ENCODE measurements at places on chromosomes 1 and 21.

- no peak for DNase-seq
Measured at GRCh38 chr1:209768354-209768774, 12.5 kb downstream of the TRAF3IP3 start.

DNA sequence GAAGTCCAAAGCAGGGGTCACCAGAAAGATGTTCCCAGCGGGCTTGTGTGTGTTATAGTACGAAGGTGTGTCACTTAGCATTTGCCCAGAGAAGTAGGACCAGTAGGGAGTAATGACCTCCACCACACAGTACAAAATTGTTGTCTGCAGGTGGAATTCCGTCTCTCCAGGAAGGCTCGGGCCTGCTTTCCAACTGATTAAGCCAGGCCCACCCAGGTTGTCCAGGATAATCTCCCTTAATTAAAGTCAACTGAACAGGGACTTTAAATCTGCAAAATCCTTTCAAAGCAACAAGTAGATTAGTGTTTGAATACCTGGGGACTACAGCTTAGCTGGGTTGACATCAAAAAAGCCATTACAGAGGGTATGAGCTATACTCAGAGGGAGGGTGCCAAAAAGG is 131.3 kb downstream of the BACH1 start:
- DNase-seq: no peak

GRCh38 chr1:167717351-167717750 is 4.4 kb upstream of the MPZL1 start:
- no peak for DNase-seq

- no peak for DNase-seq
Measured at GRCh38 chr1:31318146-31318545, 21.3 kb downstream of the ZCCHC17 start.

DNA sequence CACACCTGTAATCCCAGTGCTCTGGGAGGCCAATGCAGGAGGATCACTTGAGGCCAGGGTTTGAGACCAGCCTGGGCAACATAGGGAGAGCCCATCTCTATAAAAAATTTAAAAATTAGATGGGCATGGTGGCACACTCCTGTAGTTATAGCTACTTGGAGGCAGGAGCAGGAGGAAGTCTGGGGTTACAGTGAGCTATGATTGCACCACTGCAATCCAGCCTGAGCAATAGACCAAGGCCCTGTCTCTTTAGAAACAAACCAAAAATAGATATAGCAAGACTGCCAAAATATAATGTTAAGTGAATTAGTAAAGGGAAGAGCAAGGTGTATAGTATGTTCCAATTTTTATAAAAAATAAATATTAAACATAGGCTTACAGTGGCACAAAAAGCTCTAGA is 28.8 kb downstream of the PLEKHO1 start:
- no peak for DNase-seq

GRCh38 chr1:43358121-43358745 is 548 bp upstream of the CDC20 start:
- peak; percentile 70 for DNase-seq

GRCh38 chr1:234893725-234894630 is 234.7 kb downstream of the TOMM20 start:
- no peak for DNase-seq

DNA sequence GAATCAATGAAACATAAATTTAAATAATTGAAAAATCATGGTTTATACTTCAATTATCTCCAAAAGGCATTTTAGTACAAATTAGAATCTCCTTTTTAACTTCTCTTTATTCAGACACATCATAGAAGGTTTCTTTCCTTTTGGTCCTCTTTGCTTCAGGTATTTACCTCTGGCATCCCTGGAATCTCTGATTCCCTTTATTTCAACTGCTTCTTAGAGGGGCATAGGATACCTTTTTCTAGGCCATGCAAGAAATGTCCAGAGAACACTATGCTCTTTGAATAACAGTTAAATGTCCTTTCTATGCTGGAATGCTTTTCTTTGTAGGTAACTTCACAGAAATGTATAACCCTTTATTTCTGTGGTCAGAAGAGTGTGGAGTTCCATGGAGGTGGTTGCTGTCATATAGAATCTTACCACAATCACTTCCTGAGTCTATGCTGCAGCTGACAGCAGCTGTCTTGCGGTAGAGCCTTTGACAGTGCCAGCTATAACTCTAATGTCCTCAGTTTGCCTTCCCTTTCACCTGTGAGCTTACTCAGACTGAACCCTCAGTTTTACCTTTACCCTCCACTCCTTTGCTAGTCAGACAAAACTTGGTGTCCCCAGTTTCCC is 8.6 kb downstream of the LAMC2 start:
- no peak for DNase-seq

GRCh38 chr1:12051361-12051760 is 11.7 kb upstream of the TNFRSF8 start:
- no peak for DNase-seq

GRCh38 chr1:27605300-27605766 is 1.4 kb upstream of the AHDC1 start:
- no peak for DNase-seq

GRCh38 chr21:41110664-41111063 is 57.3 kb upstream of the BACE2 start:
- no peak for DNase-seq

- no peak for DNase-seq
Measured at GRCh38 chr1:164137273-164137925, 421.6 kb upstream of the PBX1 start.

DNA sequence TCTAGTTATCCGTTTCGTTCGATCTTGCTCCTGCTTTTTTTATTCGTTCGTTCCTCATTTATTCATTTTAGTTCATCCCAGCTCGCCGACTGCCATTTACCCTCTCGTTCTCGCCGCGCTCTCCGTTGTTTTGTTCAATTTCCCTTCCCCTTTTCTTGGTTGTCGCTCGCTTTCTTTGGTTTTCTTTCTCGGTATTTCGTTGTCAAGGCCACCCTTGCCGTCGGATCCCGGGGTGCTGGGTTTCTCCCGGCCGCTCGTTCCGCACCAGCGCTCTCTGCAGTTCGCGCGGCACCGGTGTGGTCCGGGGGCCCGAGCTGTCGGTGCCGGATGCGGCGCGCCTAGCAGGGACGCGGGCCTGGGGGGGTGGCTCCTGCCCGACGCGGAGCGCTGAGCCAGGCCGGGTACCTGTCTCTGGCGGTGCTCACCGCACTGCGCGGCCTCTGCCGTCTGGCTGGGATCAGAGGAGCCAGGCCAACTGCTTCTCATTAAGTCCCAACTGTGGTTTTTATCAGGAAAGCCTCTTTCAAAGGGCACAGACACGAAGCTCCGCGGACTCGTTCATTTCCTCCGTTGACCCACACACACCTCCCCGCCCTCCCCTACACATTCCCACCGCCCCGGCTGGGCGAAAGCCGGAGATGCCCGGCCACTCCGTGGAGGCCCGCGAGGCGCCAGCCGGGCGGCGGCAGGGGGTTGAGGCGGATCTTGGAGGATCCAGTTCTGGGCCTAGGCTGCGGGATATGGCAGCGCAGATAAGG is 1.6 kb downstream of the ALX3 start:
- no peak for DNase-seq

GRCh38 chr21:35954066-35954465 is 106.3 kb downstream of the SETD4 start:
- no peak for DNase-seq

DNA sequence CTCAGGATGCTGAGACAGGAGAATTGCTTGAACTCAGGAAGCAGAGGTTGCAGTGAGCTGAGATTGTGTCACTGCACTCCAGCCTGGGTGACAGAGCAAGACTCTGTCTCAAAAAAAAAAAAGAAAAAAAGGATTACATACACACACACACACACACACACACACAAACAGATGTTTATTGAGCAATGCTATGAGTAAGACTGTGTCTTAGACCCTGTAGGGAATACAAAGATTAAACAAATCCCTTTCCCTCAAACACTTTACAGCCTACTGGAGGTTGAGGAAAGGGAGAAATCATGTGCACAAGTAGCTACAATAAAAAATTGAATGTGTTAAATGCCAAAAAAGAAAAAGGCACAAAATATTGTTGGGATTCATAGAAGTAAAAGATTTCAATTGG is 58.1 kb downstream of the RPAP2 start:
- no peak for DNase-seq

DNA sequence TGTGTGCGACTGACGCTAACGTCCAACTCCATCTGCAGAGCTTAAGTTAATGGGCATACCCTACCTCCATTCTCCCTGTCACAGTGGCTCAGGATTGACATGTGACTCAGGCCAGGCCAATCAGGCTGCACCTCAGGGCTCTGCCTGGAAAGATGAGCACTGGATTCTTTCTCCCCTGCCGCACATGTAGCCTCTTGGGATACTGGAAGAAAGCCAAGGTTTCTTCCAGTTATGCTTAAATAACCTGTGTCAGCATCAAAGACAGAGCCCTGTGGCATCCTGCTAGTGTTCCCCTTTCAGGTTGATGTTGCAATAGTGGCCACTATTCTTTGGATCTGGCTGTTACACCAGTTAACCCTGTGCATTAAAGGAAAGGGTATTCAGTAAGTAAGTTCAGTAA is 55.0 kb upstream of the SYT6 start:
- DNase-seq: no peak

GRCh38 chr1:236287757-236288619 is 6.2 kb upstream of the ERO1B start:
- no peak for DNase-seq

DNA sequence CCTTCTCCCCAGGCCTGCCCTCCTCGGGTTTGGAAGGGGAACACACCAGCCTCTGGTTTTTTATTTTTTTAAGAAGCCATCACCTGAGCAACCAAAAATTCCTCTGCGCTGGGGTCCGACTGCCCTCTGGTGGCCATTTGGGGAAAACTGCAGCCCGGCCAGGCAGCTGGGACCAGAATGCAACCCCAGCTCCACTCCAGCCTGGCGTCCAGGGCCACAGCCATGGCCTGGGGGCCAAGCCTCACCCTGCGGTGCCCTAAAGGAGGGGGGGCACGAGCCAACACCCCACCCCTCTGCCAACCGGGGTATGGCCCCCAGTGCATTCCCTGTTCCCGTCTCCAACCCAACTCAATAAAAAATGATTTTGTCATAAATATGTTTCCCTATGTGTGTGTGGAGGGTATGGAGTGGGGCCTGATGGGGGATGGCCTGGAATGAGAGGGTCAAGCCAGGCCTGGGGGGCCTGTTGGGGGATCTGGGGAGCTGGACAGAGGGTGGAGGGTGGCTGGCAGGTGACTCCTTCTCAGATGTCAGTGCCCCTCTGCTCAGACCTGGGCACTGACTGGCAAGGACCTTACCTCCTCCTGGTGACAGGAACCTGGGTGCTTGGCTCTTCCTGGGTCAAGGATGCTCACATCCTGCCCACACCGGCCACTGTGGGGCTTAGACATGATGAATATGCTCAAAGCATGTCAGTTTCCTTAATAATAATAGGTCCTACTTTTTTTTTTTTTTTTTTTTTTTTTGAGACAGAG is 3.2 kb downstream of the GPR3 start:
- peak; percentile 48 for DNase-seq

- no peak for DNase-seq
Measured at GRCh38 chr21:42432695-42433094, 29.0 kb downstream of the UBASH3A start.

DNA sequence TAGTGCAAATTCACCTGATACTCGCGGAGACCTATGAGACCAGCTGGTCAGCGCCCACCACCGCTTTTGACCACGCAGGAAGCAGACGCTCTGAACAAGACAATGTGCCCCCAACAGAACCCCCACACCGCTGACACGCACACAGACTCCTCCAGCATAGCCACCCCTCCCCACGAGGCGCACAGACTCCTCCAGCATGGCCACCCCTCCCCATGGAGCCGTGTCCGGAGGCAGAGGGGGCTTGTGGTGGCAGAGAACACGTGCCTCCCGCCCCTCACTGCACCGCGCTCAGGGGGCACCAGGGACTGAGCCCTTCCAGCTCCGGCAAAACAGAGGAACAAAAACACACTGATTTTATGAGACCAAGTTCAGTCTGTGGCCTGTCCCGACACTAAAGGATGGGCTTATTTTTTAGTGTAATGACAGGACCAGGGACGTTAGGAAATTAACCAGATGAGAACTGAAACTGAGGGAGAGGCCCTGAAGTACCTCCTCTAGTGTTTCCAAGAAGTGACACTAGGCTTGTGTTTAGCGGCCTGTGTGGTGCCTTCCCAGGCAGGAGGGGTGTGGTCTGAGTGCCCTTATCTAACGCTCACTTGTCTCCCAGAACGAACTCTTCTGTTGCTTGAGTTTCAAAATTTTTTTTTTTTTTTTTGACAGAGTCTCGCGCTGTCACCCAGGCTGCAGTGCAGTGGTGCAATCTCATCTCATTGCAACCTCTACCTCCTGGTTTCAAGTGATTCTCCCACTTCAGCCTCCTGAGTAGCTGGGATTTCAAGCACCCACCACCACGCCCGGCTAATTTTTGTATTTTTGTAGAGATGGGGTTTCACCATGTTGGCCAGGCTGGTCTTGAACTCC is 10.0 kb upstream of the AGPAT3 start:
- DNase-seq: no peak

DNA sequence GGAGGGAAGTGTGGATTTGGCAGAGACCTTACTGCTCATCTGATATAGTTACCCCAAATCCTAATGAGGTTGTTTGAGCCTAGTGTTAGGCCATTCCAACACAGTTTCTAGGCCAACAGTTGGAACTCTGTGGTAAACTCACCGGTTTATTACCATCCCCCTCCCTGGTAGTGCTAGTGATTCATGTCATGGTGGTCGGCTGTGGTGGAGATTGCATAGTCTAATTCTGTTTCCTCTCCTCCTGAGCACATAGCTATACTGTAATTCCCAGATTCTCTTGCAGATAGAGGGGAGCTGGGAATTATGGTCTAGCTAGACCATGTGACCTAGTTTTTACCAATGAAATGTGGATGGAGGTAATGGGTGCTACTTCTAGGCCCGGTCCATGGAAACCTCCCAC is 123.7 kb upstream of the KIF26B start:
- no peak for DNase-seq

GRCh38 chr1:22878626-22879025 is 94.0 kb downstream of the LACTBL1 start:
- no peak for DNase-seq

DNA sequence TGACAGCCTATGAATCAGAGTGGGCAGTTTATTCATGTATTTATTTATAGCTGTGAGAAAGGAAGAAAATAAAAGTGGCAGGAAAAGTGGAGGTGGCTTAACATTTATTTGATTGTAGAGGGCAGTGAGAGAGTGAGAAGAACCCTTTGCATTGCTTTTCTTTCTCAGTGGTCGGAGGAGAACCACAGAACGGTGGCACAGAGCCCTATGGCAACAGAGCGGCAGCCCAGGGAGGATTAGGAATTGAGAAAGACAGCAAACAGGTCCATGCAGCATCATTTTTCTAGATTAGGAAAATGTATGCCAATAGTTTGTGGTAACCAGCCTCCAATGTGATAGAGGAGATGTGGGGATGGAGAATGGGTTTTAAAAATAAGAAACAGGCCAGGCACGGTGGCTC is 53.1 kb downstream of the NMNAT2 start:
- DNase-seq: no peak

- DNase-seq: peak; percentile 93
Measured at GRCh38 chr1:204072931-204073836, at the start of gene SOX13. TSS of gene SOX13 (plus strand) at chr1:204073115. CDS start at chr1:204112916, 39,801 bp downstream.

GRCh38 chr1:174689524-174689923 is 241.8 kb downstream of the GPR52 start:
- DNase-seq: no peak

GRCh38 chr1:245464290-245464689 is 309.5 kb downstream of the KIF26B start:
- no peak for DNase-seq
